ENCODE measurements at places on chromosomes 7 and 10.
A peak's percentile ranks its signal among the peaks of the same experiment; 100 is the strongest.

DNA sequence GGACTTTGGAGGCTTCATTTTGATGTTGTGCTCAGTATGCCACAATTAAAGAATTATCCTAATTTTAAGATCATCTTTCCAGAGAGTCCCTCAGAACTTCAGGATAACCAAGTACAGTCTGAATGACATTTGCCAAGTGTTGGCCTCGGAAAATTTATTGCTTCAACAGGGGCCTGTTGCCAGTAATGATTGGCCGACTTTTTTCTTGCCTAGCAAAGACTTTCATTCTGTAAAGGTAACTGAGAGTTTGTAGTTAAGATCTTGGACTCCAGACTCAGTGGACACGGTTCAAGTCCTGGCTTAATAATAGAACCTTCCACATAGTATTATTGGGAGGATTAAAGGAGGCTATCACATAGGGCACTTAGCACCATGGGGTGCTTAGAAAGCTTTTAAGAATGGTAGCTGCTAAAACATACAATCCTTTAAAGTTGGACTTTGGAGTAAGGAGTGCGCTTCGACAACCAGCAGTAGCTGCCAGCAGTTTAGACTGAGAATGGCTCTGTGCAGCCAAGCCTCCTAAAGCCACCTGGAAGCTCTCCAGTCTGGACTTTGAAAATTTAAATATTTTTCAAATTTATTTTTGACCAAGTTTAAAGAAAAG lies 90.0 kb downstream of the PLCE1 start:
- no peak for DNase-seq

GRCh38 chr7:44246396-44247113 lies 45.8 kb downstream of the YKT6 start:
- no peak for DNase-seq

GRCh38 chr7:54111814-54112511 lies 430.2 kb upstream of the VSTM2A start:
- DNase-seq = no peak

DNA sequence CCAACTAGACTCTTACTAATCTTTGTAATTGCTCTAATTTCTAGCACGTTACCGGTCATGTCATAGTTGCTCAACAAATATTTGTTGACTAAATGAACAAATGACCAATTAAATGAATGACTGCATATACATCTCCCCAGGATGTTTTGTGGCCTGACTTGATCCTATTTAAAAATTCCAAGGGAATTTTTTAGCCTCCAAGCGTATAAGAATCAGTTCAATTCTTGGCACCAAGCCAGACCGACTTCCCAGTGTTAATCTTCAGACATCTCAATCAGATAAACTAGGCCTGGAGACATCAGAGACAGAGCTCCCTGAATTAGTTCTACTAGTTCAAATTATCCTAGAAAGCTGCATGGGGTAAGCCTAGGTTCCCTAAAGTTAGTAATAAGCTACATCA lies 96.0 kb downstream of the GSAP start:
- no peak for DNase-seq

- DNase-seq = no peak
These were observed 215.7 kb upstream of the HABP2 start for GRCh38 chr10:113337142-113337541.

- peak; percentile 20 for DNase-seq
These were observed 669 bp downstream of the PI4K2A start for GRCh38 chr10:97640868-97641811.

GRCh38 chr7:55252386-55252785 lies 112.8 kb upstream of the LANCL2 start:
- no peak for DNase-seq

- DNase-seq = no peak
These were observed 43.1 kb upstream of the TRUB1 start for GRCh38 chr10:114894911-114895310.

DNA sequence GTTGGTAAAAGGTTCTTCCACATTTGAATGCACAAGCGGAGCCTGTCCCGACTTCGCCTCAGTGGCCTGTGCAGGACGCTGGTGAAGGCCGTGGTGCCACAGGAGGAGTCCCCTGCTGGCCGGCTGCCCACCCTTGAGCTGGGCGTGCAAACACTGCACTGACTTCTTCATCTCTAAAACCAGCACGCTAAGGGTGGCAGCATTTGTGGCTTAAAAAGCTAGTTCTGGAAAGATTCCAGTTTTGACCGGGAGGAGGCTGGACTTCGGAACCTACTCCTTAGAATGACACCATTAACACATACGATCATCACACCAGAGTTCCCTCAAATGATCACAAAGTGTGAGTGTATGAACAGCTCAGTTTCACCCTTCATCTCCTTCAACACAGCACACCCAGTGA lies 102.4 kb downstream of the SMURF1 start:
- DNase-seq = no peak

DNA sequence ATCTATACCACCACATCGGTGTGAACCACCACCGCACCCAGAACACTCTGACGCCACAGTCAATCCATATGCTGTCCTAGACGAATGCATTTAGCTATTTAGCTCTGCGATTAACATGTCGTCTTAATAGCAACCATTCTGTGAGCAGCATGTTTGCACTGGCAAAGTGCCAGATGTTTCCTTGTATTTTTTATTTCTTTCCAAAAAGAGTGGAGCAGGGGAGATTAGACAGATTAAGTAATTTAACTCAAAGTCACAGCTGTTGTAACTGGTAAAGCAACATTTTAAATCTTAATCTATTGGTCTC lies 57.0 kb upstream of the ARL4A start:
- DNase-seq = no peak

DNA sequence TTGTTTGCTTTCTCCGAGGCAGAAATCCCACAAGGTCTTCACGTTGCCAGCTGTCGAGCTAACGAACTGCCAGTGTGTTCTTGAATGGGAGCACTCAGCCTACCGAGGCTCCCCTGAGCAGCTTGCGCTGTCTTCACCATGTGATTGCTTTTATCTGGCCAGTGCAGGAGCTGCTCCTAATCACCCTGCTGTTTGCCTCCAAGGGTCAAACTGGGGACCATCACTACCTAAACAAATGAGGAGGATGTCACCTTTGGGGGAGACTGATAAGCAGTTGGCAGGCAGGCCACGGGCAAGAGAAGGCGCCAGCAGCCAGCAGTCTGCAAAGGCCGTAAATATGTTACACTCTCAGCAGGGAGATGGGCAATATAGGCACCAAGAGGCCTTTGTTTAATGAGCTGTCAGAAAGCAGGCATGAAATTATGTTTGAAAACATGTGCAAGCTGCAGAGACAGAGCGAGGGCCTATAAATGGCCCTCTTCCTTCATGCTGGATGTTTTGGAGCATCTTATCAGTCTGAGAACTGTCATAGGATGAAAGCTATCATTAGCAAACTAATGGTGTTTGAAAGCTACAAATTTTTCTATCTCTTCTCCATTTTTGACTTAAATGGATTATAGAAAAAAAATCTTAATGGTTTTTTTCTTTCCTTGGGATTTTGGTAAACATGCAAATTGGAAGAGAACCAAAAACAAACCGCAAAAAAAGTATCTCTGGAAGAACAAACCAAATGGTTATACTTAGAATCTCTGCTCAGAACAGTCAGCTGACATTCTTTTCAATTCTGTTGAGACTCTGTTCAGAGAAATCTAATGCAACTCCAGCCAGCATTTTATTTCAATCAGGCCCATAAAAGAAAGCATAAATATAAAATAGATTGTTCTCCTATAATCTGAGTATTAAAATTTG lies 267.3 kb upstream of the NPVF start:
- peak; percentile 3 for DNase-seq

DNA sequence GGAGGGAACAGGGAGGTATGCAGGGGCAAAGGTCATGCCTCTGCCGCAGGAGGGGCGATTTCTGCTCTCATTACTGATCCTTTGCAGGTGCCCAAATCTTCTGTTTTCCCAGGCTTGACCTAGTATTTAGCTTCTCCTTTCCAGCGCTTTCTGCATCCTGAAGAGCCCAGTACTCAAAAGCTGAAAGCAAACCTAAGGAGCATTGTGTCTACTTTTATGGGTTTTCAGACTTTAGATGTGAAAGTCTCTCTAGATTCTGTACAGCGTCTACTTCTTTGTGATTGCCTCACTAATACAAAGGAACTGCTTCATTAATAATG lies 560 bp downstream of the GBF1 start:
- DNase-seq = no peak

DNA sequence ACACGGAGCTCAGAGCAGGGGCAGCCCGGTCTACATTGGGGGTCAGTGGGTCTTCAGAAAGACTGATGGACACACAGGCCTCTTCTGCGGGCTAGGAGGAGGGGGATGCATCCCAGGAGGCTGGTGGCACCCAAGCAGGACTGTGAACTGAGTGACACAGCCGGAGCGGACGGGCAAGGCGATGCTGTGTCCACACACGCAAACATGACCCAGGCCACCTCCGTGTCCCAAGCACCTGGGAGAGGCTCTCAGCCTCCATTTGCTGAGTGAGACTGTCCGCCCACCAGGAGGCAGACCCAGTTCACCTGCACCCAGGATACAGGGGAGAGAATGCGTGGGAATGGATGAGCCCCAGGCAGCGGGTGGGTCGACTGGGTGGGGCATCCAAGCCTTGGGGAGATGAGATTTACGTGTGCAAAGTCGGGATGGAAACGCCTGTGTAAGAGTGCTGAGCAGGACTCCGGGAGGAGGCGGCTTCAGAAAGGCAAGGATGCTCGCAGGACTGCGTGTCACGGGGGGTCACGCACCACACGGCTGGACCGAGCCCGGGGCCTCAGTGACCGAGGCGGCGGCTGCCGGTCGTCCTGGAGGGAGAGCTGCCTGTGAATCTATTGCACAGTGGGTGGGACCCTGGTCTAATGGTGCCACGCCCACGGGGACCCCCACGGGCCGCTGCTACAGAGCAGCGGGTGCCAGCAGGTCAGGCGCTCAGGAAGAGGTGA lies 262.8 kb downstream of the ADARB2 start:
- no peak for DNase-seq

DNA sequence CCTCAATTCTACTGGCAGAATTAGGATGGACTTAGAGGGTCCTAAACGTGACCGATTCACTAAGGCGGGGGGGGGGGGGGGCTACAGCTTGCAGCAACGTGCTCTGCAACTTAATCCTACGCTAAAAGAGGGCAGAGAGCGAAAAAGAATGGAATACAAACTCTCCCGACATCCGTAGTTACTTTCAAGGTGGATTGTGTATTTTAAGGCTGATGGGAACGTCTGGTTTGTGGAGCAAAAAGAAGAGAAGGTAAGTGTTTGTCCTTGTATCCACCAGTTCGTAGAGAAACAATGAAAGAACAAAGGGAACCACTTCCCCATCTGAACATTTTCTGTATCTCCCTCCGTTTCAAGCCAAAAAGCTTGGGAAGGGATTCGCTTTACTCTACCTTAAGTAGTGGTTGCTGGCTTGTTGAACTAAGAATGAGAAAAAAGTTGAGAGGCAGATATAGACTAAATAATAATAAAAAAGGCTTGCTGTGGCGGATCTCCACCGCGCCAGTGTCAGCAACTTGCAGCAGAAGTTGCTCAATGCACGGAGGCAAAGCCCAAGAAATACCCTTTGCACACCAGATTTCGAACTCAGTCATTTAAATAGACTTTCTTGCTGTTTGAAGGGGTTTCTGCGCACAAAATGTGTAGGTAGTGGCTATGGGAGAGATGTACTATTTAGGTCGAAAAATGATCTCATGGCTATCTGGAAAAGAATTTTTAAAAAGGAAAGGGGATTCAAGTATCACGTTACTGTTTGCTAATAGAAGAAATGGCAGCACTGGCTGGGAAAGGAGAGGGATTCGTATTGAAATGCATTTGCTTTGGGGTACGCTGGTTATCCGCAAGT lies 736 bp downstream of the SKIDA1 start:
- DNase-seq = peak; percentile 39

DNA sequence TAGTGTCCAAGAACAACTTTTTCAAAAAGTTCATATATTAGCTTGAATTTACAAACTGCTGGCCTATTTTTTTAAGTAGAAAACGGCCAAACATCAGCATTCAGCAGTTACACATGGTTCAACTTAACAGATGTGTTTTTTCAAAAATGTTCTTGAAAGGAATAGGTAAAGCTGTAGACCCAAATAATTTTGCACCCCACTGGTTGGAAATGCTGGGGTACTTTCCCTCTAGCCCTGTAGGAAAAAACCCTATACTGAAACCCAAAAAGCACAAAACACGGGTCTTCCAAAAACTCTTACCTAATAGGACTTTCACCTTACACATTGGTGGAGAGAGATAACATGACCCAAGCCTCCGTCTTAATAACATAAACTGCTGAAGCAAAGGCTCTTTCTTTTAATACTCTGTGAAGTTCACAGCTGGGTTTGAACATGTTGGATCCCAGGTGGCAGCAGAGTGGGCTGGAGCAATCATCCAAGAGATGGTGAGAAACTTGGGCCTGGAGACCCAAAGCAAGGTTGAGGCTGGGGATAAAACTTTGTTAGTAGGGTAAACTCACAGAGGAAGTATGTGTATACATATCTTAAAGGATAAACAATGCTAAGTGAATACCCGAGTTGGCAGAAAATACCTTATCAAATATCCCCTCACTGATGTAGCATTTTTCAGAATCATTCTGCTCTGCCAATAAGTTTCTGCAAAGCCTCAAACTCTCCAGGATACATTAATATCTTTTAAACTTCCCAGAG lies 629 bp upstream of the DNAJC9 start:
- no peak for DNase-seq

DNA sequence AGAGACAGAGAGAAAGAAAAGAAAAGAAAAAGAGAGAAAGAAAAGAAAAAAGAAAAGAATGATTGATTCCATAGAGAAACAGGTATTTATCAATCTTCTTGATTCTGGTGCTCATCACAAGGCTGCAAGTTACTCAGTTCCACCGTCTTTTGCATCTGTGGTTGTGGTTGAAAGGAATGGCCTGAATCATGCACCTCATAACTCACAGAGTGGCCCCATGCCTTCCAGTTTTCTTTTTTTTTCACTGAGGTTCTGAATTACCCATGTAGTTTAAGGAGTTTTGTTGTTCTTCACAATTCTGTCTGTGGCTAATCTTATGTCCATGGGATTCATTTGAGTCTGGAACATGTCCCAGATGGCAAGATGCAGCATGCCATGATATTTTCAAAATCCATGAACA lies 156.0 kb downstream of the ZNF33B start:
- DNase-seq = no peak

- no peak for DNase-seq
These were observed 59.8 kb downstream of the VAX1 start for GRCh38 chr10:117078168-117078837.

DNA sequence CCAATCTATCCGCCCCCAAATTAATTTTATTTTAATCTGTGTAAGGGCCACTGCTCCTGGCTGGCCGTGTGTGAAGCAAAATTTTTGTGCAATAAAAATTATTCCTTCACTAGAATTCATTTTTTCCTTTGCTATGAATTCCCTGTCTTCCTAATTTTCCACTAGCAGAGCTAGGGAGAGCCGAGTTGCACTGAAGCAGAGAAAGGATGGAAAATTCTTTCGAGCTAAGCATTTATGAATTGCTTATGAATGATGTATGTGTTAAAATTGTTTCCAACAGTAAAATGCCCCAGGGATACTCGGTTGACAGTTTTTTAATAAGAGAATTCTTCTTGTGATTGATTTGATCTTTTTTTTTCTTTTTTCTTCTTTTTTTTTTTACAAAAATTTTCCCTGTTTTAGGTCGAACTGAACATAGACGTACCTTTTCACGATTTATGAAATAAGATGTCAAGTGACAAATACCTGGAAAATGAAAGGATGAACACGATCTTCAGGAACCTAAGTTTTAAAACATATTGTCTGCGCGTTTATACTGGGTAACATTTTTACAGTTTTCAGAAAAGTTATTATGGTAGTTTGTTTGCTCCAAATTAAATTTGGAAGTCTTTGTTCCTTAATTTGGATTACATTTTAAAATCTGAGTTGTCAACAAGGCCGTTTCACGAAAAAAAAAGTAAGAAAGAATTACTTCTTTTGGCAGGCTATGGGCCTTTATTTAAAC lies 288.8 kb upstream of the NFE2L3 start:
- DNase-seq = no peak

GRCh38 chr10:71603150-71603549 lies 116.4 kb downstream of the C10orf105 start:
- DNase-seq = no peak
